ENCODE measurements at places on chromosomes 6 and 20.
A peak's percentile ranks its signal among the peaks of the same experiment; 100 is the strongest.

GRCh38 chr6:166076625-166077024, 91.0 kb downstream of the TBXT start:
- no peak for DNase-seq

DNA sequence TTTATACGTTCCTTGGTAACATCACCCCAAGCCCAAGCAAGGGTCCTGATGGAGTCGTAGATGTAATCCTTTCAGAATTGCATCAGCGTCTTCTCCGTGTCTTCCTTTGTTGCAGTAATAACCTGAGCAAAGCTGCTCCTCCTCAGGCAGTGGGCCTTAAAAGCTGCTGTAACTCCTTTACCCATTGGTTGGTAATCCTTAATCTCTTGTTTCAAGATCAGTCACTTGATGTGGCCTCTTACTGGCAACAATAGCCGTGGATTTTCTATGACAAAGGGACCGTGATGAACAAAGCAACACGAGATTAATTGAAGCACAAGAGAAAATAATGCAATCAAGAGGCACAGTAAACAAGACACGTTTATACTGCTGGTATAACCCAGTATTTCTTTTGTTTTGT, 44.6 kb downstream of the ALDH5A1 start:
- no peak for DNase-seq

DNA sequence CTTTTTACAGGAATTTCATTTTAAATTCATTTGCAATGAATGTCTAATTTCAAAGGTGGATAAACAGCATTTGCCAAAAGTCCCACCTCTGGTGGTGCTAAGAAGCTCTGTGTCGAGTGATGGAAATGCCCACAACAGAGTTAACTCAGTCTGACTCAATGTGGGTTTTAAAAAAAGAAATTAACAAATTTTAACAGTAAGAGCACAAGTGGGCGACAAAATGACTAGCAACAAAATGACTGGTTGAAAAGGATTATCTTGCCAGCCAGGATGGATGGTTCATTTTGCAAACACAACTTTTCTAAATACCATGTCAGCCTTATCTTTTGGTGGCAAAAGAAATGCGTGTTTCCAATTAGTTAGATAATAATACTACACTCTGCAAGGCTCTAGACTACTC, 14.3 kb upstream of the TAGAP start:
- DNase-seq = no peak

DNA sequence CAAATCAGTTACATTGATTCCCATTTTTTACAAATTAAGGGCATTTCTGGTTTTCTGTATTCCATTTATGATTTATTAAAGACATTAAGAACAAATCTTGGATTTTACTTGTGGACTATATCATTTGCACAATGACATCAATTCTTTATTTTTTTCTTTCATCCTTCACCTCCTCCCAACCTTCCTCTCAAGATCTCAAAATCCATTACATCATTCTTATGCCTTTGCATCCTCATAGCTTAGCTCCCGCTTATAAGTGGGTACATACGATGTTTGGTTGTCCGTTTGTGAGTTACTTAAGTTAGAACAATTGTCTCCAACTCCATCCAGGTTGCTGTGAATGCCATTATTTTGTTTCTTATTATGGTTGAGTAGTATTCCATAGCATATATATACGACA, 752.8 kb downstream of the CD109 start:
- DNase-seq = no peak

DNA sequence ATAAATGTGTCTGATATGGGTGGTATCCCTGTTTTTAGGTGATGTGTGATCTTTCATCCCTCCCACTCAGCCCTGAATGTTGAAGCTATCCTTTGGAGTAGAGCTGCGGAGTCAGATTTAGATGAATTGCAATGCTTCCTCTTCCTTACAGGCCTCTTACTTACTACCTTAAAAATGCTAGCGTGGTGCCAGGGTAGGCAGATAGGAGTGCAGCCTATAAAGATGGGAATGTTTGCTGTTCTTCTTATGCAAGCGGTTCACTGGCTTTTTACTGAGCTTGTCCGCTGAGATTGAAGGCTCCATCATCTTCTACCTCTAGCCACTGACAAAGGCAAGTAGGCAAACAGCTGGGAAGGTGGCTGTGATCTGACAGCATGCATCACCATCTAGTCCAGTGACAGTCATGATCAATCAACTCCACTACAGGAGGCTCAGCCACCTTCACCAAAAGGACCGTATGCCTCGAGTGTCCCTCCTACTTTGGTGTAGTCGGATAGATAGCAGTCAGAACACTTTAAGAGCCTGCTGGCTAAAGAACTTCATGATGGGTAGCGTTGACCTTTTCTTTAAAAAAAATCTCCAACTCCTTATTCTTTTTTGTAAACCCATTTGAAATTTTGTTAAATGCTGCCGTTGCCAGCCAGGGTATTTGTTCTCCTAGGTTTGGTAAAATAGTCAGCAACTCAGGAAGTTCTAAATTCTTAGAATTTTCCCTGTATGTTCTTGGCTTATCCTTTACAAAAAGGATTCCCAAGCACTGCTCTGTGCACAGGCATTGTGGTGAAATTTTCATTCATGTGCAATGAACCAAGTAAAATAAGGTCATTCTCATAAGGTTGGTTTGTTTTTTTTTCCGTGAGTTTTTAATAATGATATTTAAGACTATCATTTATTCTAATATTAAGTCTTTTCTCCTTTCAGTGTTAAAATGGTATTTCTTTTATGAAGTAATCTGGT, 169.6 kb downstream of the MTHFD1L start:
- no peak for DNase-seq

DNA sequence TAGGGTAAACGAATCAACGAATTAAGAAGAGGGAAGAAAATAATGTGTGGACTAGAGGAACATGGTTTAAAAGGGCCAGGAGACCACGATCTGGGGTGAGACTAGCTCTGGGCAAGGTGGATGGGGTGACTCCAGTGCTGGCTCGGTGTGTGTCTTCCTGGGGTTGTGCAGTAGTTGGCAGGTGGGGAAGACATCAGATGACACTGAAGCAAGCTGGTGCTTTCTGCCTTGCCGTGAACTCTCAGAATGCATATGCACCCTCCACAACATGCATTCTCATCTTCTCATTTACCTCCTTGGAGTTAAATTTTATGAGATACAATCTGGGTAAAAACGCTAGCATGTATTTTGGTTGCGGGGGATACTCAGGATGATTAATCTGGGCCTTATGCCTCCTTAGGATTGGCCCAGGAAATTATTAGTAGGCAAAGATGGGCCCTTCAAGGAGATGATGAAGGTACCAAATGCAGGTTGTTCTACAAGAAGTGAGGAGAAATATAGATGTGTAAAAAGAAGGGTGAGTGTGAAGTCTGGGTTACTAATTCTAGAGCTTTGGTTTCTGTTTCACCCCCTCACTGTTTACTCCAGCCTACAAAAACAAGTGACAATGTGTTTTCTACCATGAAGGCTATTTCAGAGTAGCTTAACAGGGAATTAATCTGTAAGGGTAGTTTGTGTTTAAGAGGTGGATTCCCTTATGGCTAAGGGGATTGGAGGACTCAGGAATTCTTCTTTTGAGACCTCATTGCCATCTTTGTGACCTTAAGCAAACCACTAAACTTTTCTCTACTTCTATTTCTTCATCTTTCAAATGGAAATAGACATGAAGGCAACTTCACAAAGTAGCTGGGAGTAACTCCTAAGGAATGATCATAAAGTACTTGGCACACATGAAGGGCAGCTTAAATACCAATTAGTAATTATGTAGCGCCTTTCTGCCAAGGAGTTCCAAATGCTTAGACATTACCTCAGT, 71.0 kb upstream of the SUPT3H start:
- no peak for DNase-seq

DNA sequence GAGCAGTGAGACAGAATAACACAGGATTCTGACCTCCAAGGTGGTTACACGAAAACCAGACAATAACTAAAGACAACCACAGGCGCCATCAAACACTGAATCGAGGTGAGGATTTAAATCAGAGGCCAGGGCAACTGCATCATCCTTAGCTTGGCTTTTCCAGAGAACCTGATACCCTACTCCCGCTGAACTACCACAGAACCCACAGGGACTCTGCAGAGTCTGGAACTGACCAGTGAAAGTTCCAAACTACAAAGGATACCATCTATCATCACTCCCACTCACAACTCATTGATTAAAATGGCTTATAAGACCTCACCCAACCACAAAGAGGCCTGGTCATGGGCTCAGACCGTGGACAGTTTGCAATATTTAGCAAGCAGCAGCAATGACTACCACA, 85.0 kb downstream of the BFSP1 start:
- no peak for DNase-seq

DNA sequence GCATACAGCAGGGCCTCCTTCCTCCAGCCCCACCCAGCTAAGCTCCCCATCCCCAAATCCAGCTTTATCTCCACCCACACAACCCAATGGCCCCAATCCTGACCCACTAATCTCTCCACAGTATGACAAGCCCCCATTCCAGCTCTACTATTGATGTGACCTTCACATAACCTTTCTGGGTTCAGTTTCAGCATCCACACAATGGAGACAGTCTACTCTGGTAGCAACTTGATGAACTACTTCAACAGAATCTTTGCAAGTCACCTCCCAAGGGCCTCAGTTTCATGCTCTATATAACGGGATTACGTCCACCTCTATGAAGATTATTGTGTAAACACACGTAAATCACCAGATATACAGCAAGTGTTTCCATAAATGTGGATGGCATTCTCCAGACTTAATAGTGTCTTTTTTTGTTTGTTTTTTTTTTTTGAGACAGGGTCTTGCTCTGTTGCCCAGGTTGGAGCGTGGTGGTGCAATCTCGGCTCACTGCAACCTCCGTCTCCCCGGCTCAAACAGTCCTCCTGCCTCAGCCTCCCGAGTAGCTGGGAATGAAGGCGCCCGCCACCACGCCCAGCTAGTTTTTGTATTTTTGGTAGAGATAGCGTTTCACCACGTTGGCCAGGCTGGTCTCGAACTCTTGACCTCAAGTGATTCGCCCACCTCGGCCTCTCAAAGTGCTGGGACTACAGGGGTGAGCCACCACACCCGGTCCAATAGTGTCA, 1.4 kb downstream of the AHCY start:
- DNase-seq = no peak

DNA sequence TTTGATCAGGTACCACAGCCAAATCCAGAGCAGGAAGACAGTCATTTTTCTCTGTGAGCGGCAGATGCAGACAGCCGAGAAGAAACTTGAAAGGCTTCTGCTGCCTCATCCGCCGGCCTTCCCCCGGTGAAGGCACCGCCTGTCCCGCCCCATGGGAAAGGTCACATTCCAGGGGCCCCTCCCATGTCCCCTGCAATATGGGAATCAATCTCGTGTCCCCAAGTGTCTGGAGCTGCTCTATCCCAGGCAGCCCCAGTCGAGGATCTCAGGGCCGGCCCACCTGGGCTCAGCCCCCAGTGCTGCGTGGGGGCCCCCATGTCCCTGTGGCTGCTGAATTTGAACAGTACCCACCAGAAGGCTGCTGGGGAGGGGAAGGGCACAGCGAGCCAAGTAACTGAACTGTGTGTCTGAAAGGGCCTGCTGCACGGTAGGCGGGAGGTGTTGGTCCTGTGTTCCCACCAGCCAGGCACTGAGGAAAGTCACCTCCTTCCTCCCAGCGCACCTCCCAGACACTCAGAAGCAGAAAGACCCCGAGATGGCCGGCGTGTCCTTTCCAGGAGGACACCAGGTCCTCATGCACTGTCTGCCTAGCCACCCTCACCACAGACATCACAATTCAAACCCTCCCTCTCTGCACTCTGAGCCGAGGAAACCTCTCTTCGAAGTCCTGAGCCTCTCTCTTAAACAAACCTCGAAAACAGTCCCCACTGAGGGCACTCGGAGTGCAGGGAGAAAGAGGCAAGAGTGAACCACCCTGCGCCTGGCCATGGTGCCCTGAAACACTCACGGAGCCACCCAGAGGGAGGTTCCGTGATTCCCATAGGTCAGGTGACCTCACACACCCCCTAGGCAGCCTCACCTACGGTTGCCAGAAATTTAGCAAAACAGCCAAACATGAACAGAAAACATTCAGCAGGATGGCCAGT, 99.3 kb downstream of the PSMB1 start:
- DNase-seq = no peak

DNA sequence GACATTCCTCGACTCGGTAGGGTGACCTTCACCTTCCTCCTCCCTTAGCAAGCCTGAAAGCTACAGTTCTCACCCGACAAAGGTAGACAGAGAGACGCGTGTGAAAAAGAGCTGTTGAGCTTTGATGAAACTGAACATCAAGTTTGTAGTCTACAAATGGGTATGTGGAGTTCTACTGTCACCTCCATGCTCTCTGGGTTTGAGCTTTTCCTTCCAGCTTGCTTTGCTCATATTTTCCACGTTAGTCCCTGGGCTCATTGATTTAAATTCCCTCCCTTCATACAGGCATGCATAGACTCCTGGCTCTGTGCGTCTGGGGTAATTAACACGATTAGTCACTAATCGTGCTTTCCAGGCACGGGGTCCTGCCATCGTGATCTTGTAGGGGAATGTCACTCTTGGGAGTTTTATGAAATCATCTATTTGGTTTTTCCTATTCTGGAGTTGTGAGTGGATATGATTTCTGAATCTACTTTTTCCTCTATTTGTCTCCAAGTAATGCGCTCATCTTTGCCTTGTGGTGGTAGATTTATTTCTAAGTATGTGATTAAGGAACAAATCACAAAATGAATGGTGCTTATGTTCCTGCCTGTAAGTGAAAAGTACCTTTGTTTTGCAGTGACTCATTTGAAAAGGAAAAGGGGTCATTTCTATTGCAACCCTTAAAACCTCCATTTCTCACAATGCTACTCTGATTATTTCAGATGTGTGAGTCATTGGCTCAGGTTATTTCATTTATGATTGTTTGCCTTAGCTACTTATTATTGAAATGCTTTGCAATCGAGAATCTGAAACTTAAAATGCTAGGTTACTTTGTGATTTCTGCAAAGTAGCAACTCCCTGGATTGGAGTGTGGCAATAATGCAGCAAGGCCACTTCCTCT, 154.6 kb downstream of the ZDHHC14 start:
- DNase-seq = peak; percentile 20

DNA sequence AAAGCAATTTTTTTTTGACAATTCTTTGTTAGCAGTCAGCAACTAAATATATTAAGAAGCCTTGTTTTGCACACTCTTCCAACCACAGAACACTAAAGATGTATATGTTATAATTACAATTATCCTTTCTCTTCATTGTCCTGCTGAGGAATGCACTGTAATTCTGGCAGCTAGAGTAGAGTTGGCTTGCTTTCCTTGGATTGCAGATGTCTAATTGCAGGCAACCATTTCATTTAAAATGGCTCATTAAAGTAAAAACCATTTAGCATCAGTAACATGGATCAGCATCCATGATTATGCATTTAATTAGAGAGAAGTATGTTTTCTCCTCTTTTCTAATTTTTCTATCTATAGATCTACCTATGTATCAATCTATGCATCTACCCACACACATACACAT, 335.4 kb downstream of the GRIK2 start:
- no peak for DNase-seq

GRCh38 chr20:38212806-38213606, 47.5 kb downstream of the KIAA1755 start:
- DNase-seq = no peak

DNA sequence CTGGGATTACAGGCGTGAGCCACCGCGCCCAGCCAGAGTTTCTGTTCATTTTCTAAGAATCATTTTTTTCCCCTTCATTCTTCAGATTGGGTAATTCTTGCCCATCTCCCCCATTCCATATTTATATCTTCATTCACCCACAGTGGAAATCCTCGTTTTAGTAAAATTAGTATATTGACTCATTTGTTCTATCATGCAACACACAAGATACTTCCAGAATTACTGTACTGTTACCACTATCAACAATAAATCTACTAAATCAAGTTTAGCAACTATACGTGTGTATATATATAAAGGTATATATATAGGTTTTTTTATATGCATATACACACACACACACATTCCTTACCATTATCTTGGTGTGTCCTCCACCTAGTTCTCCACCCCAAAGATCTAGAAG, 41.2 kb upstream of the KCNG1 start:
- DNase-seq = no peak

GRCh38 chr6:67102743-67103142, 1395.7 kb upstream of the EYS start:
- DNase-seq = no peak
